NCI-H1436 (cell line): ENCODE measurements at places on chromosomes 4 and X.

GRCh38 chrX:73525928-73526690 is 36.9 kb upstream of the CHIC1 start:
- no peak for DNase-seq

DNA sequence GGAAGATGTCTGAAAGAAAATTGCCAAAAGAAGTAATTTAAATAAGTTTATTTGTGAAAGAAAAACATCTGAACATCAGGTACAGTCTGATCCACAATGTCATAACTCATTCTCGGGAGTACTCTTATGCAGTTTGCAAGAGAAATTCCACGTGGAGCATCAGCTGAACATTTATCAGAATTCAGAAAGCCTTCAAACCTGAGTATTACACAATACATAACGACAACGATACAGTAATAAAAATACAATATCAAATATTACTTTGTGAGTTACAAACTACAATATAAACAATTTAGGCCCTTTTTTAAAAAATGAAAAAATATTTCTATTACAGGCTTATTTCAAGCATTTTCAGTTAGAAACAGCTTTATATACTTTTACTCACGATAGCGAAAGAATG is 116.4 kb downstream of the RAB28 start:
- no peak for DNase-seq

DNA sequence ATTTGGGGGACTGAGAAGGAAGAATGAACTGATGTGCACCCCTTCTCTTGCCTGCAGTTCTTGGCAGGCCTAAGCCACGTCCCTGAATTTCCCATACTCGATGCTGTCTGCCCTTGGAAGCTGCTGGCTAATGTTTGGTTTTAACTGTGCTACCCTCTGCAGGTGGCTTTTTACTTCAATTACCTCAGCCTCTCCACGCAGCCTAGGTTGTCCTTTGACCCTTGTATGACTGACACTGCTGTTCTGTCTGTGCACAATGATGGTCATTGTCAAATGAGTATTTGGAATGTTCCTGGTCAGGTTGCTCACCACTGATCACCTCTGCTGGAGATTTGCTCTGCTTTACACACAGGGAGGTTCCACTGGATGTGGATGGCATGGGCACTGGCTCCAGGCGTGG is 137.1 kb downstream of the ZNF518B start:
- DNase-seq = no peak

GRCh38 chr4:6441758-6442157 is 30.7 kb downstream of the PPP2R2C start:
- DNase-seq = no peak

DNA sequence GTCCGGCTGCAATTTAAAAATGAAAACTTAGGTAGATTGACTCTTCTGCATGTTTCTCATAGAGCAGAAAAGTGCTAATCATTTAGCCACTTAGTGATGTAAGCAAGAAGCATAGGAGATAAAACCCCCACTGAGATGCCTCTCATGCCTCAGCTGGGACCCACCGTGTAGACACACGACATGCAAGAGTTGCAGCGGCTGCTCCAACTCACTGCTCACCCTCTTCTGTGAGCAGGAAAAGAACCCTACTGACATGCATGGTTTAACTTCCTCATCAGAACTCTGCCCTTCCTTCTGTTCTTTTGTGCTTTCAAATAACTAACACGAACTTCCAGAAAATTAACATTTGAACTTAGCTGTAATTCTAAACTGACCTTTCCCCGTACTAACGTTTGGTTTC is 41.0 kb downstream of the MAP7D3 start:
- DNase-seq = no peak

- no peak for DNase-seq
Observed at GRCh38 chrX:107729558-107730297, 45.9 kb downstream of the TSC22D3 start.

DNA sequence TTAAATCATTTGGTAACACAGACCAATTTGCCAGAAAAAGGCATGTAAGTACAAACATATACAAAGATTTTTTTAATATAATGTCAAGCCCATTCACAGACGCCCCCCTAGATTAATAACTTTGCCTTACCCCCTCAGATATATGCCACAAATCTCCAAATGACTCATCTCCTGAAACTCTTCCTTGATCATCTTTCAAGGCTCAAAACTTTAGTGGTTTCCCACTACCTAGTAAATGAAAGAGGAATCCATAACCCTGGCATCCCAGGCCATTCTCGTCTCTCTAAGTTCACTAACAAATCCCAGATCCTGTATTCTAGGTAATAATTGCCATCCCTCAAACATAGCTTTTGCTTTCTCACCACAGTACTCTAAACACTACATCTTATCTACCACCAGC is 61.9 kb downstream of the PRSS12 start:
- no peak for DNase-seq

- DNase-seq = no peak
Observed at GRCh38 chrX:55201930-55202579, 18.1 kb upstream of the PAGE5 start.

GRCh38 chrX:137926090-137926489 is 360.2 kb downstream of the ZIC3 start:
- DNase-seq = no peak

DNA sequence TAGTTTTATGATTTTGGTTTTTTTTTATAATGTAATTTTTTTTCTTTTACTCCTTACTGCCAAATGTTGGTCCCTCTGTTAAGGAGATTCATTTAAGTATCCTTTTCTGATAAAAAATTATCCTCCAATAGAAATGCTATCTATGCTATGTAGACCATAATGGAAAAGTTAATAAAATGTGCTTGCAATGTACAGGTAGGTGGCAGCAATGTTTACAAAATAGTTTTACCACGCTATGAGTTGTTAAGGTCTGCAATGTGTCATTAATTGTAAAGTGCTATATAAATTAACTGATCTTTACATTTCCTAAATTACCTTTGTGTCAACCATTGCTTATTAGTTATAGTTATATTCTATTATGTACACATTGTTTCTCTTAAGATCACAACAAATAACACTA is 3.8 kb upstream of the CENPC start:
- DNase-seq = peak; percentile 48

GRCh38 chrX:152806035-152806434 is 24.5 kb downstream of the CETN2 start:
- no peak for DNase-seq

DNA sequence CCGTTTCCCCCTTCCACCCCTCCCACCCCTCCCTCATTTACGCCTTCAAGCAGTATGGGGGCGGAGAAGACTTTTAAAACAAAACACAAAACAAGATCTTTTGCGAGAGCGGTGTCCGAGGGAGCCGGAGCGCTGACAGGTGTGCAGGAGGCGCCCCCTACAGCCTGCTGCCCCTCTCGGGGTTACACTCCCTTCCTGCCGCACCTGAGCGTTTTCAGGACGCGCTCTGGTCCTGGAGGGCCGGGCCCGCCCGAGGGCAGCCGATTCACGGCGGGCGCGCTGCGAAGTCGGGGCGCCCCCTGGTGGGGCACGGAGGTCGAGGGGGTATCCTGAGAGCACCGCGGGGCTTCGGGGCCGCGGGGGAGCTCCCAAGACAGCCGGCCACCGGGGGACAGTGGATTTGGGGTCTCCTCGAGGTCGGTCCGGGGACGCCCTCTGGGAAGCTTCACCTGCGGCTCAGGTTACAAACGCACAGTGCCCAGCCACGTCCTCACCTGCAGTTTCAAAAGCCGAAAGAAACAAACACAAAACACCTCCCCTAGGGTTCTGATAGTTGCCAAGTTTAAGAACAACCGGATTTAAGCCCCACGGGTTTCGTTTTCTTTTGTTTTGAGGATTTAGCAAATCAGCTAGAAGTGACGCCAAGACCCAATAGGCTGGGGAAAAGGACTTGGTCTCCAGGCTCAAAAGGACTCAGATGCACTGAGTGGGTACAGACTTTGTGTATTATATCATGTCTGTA is 8.0 kb upstream of the NEUROG2 start:
- DNase-seq = peak; percentile 84

DNA sequence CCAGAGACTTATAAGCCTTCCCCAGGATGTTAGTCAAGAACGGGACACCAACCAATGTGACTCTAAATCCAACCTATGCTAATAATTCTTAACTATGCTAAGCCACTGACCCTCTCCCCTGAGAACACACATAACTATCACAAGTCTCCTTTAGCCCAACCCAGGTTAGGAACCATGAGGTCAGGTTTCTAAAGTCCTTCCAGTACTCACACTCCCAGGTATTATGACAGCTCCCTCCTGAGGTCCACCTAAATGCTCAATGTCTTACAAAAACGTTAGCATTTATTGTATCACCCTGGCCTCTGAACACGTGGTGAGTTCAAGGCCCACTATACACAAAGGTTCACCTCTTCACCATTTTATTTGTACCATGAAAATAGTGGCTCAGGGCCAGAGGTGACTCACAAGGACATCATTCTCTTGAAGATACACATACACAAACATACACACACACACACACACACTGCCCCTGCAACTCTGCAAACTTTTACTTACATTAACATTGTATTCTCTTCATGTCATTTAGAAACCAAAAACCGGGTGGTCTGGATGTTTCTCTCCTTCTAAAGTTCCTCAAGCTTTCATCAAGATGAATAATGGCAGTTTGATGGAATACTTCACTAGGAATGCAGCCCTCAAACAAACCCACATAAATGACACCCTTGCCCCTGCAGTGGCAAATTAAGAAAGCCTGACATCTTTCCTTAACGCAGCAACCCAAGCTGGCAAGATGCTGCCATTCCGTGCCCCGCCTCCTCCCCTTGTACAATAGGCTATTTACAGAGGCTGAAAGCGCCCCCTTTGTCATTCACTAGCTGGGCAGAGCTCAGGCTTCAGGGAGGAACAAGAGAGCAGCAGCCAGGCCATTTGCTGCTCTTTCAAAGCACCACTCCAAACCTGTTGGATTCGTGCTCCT is 17.7 kb downstream of the ACSL1 start:
- DNase-seq = peak; percentile 54

DNA sequence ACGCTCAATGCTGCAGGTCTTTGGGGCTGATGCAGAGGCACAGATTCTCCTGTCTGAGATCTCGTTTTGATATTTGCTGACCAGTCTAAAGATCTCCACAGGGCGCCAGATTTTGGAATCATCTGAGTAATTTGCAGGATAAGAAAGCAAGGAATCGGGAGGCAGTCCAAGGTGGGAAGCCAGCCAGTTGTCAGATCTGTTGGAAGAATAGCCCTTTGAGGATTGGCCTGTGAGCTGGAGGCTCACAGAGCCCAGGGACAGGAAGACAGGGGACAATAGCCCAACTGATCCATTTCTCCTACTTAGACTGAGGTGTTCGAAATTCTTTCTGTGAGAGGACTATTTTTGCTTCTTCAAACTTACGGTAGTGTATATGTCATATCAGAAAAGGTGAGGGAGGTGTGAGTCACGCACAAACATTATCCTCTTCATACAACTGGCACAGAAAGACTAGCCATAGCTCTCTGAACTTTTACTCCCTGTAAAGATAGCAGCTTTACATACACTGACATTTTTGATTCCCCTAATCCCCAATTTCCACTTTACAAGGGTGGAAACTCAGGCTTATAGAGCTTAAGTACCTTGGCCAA is 8.8 kb downstream of the DIPK2B start:
- DNase-seq = no peak

- DNase-seq = no peak
Observed at GRCh38 chr4:22003878-22004277, 55.3 kb upstream of the KCNIP4 start.

GRCh38 chr4:173045571-173045970 is 123.0 kb upstream of the GALNT7 start:
- no peak for DNase-seq

DNA sequence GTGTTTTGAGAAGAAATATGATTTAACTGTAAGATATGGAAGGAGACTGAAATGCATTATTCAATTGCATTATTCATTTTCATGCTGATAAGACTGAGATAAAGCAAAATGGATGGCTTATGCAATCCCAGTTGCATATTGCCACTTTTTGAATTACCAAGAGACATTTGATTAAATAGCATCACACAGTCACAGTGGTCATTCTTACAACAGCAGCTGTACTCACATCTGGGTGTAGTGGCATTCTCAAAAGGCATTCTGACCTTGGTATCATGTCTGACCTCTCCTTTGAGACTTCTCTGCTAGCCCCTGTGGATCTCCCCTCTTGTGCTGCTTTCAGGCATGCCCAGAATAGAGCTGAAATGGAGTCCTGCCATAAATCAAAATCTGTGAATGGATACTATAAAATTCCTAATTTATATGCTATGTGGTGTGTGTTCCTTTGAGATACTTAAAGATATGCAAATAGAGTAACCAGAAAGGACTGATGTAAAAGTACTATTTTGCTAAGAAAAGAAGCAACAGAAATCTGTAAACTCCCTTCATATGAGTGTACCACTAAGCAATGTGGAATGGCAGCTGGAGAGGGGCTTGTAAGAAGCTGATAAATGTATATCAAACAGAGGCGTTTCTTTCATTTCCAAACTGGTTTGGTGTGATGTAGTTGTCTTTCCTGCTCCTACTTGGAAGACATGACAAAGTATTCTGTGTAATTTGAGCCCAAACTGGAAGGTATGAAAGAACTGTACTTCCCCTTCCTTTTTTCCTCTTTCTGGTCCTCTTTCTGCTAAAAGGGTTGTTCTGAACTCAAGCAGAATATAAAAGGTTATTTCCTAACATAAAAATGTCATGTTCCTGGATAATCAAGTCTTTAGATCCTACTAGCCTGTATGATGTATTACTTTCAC is 25.4 kb upstream of the METAP1 start:
- no peak for DNase-seq

- DNase-seq = no peak
Observed at GRCh38 chrX:42846741-42847140, 68.8 kb upstream of the PPP1R2C start.

DNA sequence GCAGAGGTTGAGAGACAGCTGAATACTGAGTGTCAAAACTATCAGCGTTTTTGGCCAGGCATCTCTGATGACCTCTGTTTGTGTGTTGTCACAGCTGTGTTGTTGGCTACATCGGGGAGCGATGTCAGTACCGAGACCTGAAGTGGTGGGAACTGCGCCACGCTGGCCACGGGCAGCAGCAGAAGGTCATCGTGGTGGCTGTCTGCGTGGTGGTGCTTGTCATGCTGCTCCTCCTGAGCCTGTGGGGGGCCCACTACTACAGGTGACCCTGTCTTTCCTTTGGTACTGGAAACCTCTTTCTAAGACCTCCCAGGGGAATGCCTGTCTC is 86.9 kb downstream of the EGF start:
- DNase-seq = no peak
